ENCODE measurements at places on chromosomes 2 and 18.

DNA sequence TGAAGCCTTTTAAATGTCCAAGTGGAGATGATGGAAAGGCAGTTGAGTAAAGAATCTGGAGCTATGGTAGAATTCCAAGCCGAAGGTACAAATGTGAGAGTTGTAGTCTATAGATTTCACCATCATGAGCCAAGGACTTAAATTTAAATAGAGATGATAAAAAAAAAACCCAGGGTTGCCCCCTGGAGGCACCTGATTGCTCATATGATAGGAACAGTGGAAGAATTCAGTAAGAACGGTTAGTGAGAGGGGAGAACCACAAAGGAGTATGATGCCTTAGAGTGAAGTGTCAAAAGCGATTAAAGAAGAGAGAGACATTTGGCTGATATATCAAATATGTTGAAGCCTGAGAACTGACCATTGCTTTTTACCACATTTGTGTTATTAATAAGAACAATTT lies 11.9 kb downstream of the NYAP2 start:
- peak; percentile 4 for DNase-seq

DNA sequence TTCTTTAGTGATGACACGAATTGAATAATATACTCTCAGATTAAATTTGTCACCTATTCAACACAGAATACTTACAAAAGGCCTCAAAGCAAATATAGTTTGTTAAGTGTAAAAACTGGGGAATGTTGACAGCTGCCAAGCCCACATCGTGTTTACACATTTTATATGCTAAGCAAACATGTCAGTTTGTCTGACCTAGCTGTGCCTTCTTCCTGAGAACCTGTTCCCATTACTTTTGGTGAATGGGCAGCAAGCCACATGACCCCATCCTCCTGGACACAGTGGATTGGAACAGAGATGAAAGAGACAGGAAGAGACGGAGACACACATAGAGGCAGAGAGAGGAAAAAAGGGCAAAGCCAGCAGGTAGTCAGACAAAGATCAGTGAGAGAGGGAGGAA lies 22.9 kb upstream of the CUL3 start:
- DNase-seq: no peak

- no peak for DNase-seq
These were observed 79.3 kb upstream of the FAM98A start for GRCh38 chr2:33678436-33678835.

DNA sequence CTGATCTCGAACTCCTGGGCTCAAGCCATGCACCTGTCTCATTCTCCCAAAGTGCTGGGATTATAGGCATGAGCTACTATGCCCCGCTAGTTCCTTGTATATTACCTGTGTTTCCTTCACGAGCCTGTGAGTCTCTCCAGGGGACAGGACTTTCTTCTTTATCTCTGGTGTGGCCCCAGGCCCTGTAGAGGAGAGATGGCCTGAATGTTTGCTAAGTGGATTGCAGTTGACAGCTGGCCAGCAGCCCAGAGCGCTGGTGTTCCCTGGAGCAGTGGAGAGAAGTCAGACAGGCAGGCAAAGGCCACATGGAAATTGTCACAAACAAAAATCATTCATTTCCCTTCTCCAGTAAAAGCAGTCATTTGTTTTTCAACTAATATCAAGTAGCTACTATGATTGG lies 17.9 kb downstream of the LPIN1 start:
- no peak for DNase-seq

- DNase-seq: no peak
These were observed 1489.7 kb downstream of the LRP1B start for GRCh38 chr2:140641163-140641562.

GRCh38 chr2:163081754-163082153 lies 243.2 kb upstream of the KCNH7 start:
- DNase-seq: no peak

GRCh38 chr2:25418944-25419677 lies 77.4 kb upstream of the DNMT3A start:
- DNase-seq: peak; percentile 90

DNA sequence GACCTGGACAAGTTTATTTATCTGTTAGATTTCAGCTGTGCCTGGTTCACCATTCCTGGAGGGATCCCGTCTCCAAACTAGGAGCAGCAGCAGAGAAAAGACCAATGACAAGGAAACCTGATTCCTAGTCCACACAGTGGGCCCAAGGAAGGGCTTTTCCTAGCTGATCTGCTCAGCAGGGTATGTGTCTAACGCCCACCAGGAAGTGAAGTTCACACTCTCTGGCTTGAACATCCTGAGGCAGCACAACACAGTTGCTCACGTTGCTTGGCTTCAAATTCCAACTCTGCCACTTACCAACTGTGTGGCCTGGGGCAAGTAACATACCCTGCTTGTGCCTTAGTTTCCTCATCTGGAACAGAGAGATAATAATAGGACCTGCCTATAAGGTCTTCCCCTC lies 42.9 kb downstream of the XDH start:
- no peak for DNase-seq

GRCh38 chr18:42131066-42131929 lies 176.3 kb downstream of the PIK3C3 start:
- peak; percentile 55 for DNase-seq

DNA sequence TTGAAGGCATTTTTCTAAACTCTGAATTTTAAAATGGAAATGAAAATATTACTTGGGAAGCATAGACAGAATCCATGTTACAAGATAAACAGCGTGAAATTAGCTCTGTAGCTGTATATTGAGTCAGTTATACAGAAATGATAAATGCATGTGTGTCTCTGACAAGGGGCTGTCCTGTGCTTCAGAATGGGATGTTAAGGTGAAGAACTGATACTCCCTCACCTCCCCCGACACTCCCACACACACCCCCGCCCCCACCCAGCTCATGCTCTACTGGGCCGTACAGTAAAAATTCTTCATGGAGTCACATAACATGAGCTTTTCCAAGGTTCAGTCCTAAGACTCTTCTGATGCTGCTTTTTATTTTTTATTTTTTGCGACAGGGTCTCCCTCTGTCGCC lies 869 bp upstream of the THUMPD2 start:
- no peak for DNase-seq

- peak; percentile 17 for DNase-seq
These were observed 77.4 kb downstream of the DCDC2C start for GRCh38 chr2:3780477-3781402.

- DNase-seq: no peak
These were observed 453.1 kb downstream of the CMPK2 start for GRCh38 chr2:6412533-6413091.

DNA sequence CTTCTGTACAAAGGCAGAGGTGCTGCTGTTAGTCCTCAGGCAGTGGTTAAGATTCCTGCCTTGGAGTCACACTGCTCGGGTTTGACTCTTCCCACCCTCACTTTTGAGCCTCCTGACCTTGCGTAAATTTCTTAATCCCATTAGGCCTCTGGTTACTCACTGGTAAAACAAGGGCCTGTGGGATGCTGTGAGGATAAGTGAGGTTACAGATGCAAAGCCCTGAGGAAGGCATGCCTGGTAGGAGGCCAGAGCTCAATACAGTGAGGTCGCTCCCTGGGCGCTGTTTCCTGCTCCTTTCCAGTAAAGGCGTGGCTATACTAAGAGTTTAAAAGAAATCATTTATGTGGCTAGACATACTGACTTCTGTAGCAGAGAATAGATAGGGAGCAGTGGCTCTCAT lies 127.5 kb upstream of the TMEM200C start:
- DNase-seq: no peak

- DNase-seq: no peak
These were observed 123.2 kb downstream of the PTH2R start for GRCh38 chr2:208529796-208530195.

DNA sequence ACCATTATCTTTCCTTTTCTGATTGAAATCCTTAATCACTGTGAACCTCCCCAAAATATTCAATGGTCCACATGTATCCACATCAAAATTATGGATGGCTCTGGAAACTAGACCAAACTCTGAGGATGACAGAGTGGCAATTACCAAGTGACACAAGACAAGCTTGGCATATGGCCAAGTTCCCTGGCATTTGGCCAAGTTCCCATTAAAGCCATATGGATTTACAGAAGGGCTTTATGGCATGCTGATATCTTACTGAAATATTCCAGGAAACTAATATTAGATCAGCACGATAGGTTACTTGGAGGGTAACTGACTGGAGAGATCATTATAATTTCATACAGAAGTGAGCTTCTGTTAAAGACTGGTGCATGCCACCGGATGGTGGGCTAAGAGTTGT lies 21.9 kb upstream of the CERS6 start:
- peak; percentile 99 for DNase-seq

- no peak for DNase-seq
These were observed 22.1 kb downstream of the B3GNT2 start for GRCh38 chr2:62217970-62218369.

- peak; percentile 19 for DNase-seq
These were observed 289.3 kb upstream of the ZSWIM2 start for GRCh38 chr2:187138265-187138664.

GRCh38 chr2:6392966-6393365 lies 472.7 kb downstream of the CMPK2 start:
- DNase-seq: no peak

DNA sequence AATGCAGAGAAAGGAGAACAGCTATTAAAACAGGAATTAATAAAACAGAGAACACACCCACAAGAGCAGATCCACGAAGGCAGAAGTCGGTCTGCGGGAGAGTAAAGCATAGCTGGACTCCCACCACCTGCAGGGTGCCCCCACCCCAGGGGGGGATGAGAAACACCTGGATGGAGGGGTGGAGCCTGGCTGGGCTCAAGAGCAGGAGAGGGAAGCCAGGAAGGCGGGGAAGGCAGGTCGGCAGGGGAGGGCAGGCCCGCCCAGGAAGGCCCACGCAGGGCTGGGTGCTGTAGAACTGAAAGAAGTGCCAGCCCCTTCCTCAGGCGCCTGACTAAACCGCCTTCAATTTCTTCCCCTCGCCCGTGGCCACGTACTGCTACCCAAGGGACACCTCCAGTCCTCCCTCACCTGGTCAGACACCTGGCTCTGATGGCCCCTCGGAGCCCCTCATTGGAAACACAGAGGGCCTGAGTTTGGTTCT lies 175.4 kb downstream of the HDAC4 start:
- no peak for DNase-seq

DNA sequence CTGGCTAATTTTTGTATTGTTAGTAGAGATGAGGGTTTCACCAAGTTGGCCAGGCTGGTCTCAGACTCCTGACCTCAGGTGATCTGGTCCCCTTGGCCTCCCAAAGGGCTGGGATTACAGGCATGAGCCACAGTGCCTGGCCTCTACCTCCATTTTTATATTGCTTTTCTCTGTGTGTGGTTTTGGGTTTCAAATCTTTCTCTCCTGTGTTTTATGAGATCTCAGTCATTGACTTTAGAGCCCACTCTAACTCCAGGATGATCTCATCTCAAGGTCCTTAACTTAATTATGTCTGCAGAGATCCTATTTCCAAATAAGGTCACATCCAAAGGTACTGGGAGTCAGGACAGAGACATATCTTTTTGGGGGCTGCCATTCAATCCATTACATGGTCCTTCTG lies 24.7 kb downstream of the ARL4C start:
- no peak for DNase-seq

GRCh38 chr2:11393711-11394236 lies 49.3 kb upstream of the ROCK2 start:
- no peak for DNase-seq

DNA sequence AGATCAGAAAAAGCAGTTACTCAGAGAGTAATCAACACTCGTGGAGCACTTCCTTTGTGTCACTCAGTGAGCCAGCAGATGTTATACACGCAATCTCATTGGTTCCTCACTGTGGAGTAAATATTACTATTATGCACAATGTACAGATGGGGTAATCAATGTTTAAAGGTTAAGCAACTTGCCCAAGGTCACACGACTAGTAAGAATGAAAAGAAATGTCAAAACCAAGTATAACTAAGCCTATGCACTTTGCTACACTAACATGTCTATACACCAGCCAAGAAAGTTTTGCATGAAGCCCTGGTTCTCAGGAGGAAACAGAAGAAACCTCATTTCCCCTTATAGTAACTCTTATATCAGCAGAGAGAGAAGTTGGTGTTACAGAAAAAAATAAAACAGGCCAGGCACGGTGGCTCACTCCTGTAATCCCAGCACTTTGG lies 5.4 kb downstream of the METTL21A start:
- DNase-seq: no peak

All from NCI-H524 (cell line).